ENCODE measurements at places on chromosomes 7 and 10.

- no peak for DNase-seq
These were observed 125.3 kb upstream of the SGCE start for GRCh38 chr7:94781236-94781635.

GRCh38 chr10:30732671-30733070 lies 103.1 kb upstream of the LYZL2 start:
- no peak for DNase-seq

- DNase-seq, result no peak
These were observed 27.1 kb upstream of the CC2D2B start for GRCh38 chr10:95880704-95881103.

- no peak for DNase-seq
These were observed 61.3 kb downstream of the CD36 start for GRCh38 chr7:80699721-80700256.

DNA sequence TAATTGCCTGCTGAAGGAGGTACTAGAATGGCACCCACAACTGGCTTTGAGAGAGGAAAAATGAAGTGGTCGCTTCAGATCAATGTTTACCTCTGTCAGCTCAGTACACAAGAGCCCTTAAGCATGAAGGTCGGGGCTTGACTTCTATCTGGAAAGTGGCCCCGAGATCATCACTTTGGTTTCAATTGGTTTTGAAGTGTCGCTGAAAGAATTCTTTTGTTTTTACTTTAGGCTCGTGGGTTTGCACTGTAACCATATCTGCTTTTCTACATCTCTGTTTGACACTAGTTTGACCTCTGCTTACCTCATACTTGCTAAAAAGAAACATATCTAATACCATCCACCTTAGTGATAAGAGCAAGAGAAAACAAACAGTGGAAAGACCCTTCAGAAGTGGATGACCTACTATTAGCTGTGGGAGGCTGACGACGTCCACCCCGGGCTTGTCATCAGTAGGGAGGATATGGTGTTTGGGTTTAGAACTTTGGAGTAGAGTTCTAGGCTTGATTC lies 361.8 kb downstream of the GATA3 start:
- DNase-seq, result peak; percentile 39

DNA sequence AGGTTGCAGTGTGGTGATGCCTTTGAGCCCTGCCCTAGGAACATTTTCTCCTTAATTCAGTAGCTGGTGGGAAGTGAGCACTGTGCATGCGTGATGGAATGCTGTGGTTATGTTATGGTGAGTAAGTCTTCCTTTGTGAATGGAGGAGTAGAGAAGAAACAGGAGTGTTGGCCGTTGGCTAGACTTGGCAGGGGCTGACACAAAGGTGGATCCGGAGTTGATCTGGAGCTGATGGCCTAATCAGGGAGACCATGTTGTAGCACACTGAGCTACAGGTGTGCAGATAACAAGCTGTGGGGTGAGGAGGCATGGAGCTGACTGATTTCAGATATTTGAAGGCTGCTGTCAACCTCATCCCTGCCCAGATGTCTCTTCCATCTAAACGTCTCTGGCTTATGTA lies 122.3 kb downstream of the CNNM2 start:
- DNase-seq, result no peak

DNA sequence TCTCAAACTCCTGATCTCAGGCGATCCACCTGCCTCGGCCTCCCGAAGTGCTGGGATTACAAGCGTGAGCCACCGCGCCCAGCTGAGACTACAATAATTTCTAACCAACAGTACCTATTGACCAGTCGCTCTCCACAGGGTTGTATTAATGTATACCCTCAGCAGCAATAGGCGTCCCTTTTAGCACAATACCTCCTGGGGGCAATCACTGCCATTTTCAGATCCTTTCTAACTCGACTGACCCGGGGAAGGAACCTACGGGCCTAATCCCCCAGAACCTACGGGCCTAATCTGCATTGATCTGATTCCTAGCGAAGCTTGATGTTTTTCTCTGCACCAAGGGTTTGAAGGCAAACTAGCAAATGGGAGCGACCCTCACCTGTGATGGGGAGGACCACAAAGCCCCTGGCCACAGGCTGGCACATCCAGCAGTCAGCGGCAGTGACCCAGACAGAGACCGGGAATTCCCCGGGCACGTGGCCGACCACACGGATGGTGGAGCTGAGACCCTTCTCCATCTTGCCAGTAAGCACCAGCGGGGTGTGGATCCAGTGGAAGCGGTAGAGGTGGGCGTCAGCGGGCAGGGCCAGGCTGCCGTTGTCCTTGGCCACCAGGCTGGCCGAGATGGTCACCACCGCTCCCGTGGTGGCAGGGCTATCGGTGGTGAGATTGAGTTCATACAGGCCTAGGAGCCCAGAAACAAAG lies 6.9 kb downstream of the TMEM130 start:
- no peak for DNase-seq

DNA sequence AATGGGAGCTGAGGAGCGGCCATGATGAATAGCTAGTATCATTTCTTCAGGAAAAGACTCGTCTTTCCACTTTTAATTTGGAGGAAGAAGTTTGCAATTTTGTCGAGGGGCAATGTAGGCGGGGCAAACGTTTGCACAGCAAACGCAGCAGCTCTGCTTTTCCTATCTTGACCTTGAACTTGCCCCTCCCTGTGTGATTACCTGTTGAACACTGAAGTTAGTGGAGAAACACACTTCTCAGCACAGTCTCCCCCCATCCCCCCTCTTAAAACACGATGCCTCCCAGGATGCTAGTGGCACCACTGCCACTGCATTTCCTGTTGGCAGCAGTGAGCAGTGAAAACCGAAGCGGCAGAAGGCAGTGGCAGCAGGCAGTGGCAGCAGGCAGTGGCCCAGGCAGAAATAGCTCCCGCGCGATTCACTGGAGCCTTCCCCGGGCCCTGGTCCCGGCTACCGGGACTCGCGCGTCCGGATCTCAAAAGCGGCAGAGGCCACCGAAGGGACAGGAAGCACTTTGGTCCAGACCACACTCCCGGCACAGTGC lies at the start of gene EPDR1:
TSS of gene EPDR1 (plus strand) at position 336 of the 544 bp plus-strand sequence. CDS start 300 bp downstream, outside the sequence.
- DNase-seq, result no peak

DNA sequence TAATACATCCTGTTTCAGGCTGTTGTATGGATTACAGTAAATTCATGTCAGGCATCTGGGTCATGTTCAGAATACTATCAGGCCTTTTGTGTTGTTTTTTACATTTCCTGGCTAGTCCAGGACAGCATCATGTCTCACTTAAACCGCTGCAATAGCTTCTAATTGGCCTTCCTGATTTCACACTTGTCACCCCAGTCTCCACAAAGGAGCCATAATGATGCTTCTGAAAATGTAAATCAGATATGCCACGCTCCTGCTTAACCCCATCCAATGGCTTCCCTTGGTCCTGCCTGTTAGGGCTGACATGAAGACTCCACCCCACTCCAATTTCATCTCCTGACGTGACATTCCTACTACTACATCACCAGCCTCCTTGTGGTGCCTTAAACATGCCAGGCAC lies 220.0 kb downstream of the CACNA2D1 start:
- no peak for DNase-seq

GRCh38 chr10:30752481-30752881 lies 122.9 kb upstream of the LYZL2 start:
- no peak for DNase-seq

DNA sequence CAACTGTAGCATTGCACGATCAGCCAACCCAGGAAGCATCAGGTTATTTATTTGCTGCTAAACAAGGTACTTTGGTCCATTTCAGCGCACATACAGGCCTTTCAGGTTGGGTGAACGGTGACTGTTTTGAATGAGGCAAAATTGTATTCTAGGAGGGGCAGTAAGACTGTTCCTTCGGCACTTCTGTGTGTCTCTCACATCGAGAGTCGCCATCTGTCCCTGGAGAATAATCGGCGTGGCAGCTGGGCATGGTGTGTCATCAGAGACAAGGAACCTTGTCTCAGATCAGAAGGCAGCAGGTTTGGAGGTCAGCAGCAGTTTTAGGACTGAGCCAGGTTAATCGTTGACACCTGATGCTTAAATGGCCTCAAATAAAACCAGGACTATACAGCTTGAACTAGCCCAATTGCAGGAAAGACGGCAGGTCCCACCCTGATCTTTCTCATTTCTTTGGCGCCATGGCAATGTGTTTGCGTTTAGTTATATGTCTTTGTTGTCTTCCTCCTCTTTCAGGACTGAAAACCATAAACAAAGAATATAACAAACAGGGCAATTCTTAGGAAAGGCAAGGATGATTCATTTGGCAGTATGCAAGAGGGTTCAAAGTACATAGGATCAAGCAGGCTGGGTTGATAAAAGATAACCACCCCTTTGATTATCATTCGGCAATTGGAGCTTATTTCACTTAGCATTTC lies 92.0 kb upstream of the PRR15 start:
- no peak for DNase-seq

GRCh38 chr7:34821932-34822558 lies 164.0 kb downstream of the NPSR1 start:
- no peak for DNase-seq

Measured in stimulated activated CD8-positive, alpha-beta memory T cell treated with anti-CD3 and anti-CD28 coated beads, Interleukin-15, amount 100 ng/mL, for 48 hours (primary cell).